Activated CD8-positive, alpha-beta T cell treated with anti-CD3 and anti-CD28 coated beads for 36 hours (primary cell): ENCODE measurements at places on chromosomes 16 and 17. TPM values are rescaled to one million over a fixed set of nuclear protein-coding genes. Genes with fewer than 3 reads are reported as not detected.
A peak's percentile ranks its signal among the peaks of the same experiment; 100 is the strongest.

- H3K4me3 ChIP-seq, result no peak overlapping the region
- H3K27ac ChIP-seq, result no peak overlapping the region
- no peaks in the 10 kb centered on the region for H3K27me3 ChIP-seq
Measured at GRCh38 chr16:66484453-66485213, 57.5 kb downstream of the BEAN1 start.

DNA sequence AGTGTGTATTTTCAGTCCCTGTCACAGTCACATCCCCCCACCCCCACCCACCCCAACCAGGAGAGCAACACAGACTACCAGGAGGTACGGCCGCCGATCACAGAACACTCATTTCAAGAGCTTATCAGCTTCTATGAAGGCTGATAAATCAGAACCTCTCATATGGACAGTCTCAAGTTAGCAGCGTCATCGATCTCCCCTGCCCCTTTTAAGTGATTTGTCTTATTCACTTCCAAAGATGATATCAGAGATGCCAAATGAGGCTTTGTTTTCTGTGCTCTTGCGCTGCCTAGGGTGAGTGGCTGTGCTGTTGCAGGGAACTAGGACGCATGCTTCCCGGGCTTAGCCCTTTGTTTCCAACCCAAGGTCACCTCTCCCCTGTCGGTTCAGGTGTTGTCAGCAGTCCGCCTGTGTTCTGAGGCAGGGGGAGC, 26.8 kb upstream of the PMFBP1 start:
- H3K27ac ChIP-seq, result no peak overlapping the region
- H3K4me3 ChIP-seq, result no peak overlapping the region
- DNase-seq, result no peak
- H3K27me3 ChIP-seq, result peaks cover 3% of the 10 kb centered on the region
- peaks cover 8% of the 10 kb centered on the region for H3K4me1 ChIP-seq

DNA sequence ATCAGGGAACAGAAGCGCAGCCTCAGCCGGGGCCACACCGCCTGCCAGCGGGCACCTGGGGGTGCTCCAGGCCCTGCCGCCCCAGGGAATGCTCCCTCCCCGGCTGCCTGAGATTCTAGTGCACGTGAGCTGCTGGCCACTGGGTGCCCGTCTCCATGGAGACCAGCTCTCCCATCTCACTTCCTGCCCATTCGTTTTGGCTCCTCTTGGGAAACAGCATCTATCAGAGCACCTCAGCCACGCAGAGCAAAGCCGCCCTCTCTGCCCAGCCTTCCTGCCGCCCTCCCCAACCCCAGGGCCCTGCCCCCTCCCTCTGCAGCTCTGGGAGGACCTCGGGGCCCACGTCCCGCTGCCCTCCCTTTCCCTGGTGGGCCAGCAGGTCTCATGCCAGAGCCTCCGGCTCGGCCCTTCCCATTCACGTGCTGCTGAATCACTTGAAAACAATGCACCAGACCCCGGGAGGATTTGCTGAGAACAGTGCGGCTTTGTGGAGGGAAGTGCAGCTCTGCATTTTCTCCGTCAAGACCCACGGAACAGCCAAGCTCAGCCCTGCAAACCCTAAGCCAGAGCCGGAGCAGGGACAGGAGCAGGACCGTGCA, 19.4 kb downstream of the CEP295NL start:
- peaks cover 25% of the 10 kb centered on the region for H3K4me1 ChIP-seq
- H3K36me3 ChIP-seq, result no peaks in the 10 kb centered on the region
- H3K27ac ChIP-seq, result peak overlapping the region; percentile 80
- H3K4me3 ChIP-seq, result peak overlapping the region; percentile 15
- no peak for DNase-seq
- peaks cover 2% of the 10 kb centered on the region for H3K27me3 ChIP-seq

DNA sequence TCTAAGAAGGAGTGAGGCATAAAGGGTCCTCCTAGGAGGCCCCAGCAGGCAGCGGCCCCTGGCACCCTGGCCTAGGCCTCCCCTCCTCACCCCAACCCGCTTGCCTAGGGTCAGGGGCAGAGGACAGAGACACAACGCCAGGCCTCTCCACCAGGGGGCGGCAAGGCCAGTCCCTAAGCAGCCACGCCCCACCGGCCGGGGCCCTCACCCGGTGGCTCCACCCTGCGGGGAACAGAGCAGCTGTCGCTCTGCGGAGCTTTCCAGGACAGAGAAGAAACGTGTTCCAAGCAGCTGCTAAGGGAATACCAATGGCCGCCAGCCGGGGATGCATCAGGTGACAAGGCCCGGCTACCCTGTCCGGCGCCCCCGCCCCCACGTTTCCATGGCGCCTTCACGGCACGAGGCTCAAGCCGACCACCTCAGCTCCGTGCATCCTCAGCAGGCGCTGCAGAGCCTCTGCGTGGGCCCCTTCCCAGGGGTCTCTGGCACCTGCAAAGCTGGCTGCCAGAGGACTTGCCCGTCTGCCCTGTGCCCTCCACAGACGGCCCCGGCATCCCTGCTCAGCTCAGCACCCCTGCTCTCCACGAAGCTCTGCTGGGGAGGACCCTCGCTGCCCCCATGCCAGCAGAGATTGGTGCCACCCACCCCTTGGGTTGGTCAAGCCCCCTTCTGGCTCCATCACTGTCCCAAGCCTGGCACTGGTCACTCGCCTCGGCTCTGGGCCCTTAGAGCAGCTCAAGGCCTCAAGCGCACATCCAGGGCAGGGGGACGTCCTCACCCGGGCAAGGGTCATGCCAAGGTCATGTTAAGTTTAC, 5.6 kb downstream of the ZNF598 start:
- peaks cover 43% of the 10 kb centered on the region for H3K36me3 ChIP-seq
- H3K27me3 ChIP-seq, result no peaks in the 10 kb centered on the region
- H3K4me3 ChIP-seq, result no peak overlapping the region
- no peak overlapping the region for H3K27ac ChIP-seq
- H3K4me1 ChIP-seq, result peaks cover 37% of the 10 kb centered on the region

DNA sequence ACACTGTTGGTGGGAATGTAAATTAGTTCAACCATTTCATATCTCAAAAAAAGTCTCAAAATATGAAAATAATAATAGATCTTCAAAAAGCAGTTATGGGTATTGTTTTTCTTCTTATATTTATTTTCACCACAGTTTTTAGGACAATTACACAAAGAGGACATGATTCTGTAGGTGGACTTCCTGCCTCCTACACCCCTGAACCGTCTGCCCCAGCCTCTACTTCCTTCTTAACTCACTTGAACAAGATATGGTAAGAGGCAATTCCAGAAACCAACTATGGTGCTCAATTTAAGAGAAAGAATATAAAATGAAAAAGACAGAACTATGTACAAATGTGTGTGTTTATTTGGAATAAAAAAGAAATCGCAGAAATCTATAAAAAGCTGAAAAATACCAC, 74.1 kb upstream of the MON1B start:
- no peak overlapping the region for H3K4me3 ChIP-seq
- DNase-seq, result no peak
- no peaks in the 10 kb centered on the region for H3K4me1 ChIP-seq
- H3K27ac ChIP-seq, result no peak overlapping the region
- no peaks in the 10 kb centered on the region for H3K36me3 ChIP-seq
- peaks cover 4% of the 10 kb centered on the region for H3K27me3 ChIP-seq

NOTUM gene
- total RNA-seq, result 0.49 TPM

GRCh38 chr17:62760945-62761267, 47.2 kb downstream of the MARCHF10 start:
- no peak for DNase-seq
- H3K27me3 ChIP-seq, result peaks cover 21% of the 10 kb centered on the region
- H3K4me1 ChIP-seq, result no peaks in the 10 kb centered on the region
- H3K27ac ChIP-seq, result no peak overlapping the region
